AG20443 (cell line): ENCODE measurements at places on chromosomes 1 and 21.
A peak's percentile ranks its signal among the peaks of the same experiment; 100 is the strongest.

DNA sequence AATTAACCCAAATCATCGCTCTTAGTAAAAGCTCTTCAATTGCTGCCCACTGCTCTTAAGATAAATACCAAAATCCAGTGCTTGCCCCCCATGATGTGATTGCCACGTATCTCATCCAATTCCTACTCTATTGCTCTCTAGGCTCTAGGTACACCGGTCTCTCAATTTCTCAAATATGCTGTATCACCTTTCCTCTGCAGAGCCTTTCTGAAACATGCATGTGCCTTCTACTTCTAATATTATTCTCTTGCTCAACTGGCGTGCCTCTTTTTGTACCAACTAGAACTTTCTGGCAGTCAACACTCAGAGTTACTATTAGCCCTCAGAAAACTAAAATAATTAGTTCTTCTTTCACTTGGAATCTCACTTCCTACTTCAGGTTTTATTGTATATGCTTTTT is 111.7 kb upstream of the LBR start:
- DNase-seq = no peak

DNA sequence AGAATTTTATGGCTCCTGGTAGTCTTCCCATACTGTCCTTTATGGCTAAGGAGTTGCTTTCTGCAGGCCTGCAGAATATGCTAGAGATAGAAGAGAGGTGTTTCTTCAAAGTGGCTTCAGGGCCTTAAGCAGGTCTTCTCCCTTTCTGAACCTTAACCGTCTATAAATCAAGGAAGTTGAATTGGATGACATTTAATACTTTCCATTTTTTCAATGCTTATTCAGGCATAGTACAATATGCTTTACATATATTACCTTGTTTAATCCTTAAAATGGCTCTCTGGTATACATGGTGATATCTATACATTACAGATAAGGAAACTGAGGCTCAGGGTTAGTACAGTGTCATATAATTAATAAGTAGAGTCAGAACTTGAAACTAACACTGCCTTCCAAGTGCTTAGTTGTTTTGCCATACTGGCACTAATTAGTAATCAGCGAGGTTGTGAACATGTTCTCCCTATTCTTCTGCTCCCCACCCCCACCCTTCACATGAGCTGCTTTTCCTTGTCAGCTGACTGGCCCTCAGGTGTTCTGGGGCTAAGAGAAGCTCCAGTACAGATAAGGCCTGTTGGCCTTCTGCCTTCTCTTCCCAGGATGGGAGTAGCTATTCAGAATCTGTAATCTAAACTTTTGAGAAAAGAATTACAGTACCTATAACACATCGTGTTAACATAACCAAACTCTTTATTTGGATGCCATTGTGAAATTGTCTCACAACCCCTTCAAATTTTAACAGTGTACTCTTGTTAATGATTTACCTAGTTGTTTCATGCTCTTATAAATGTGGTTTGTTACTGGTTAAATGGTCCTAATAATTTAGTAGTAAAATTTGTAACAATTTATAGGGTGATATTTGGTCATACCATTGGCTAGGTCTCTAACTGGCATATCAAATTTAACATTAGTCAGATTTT is 13.6 kb downstream of the NFYC start:
- no peak for DNase-seq

DNA sequence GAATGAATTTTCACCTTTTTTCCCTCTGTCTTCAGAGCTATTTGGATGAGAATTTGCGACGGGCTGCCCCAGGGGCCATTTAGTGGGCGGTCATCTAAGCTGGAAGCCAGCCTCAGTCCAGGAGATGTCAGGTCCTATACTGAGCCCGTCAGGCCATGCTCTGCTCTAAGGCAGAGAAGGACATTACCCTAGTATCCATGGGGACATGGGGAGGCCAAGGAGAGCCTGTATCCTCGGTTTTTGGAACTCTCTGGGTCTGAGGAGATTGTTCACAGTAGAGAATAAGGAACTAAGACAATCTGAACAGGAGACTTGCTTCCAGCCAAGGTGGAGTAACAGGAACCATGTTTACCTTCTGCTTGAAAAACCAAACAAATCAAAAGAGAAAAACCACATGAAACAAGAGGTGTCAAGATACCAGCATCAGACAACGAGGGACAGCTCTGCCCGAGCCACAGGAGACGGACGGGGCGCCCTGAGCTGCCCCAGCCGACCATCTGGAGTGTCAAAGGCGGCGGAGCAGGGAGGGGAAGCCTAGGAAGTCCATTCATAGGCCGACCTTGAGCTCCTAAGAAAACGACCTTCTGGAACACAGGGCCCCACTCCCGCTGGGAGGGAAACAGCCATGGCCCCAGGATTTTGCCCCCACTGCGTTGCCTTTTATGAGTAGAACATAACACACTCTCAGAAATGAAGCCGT is 20.0 kb upstream of the ADARB1 start:
- no peak for DNase-seq

GRCh38 chr1:65027666-65028358 is 61.5 kb upstream of the JAK1 start:
- DNase-seq = no peak

DNA sequence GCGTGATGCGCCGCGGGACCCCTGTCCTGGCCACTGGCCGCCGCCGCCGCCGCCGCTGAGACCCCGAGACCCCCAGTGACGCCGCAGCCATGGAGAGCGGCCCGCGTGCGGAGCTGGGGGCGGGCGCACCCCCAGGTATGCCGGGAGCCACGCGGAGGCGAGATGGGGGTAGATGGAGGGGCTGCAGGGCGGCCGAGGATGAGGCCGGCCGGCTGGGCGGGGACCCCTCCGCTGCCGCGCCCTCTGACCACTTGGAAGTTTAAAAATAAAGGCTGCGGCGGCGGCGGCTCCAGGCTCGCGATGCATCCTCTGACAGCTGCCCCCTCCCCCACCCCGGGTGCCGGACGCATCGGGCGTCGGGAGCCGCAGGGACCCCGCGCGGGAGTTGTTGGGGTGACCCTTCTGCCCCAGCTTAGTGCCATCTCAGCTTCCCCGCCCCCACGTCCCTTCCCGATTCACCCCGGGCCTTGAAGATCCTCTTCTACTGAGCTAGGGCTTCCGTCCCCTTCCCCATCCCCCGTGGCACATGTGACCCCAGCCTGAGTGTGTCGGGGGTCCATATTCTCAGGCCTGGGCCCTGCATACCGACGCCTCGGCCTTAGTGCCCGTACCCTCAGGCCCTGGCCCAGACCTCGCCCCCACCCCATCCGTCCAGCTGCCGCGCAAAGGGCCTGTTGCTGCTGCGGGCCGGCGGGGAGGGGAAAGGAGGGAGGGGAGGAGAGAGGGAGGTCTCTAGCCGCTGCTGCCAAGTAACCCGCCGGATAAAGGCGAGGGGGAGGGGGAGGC is 562 bp downstream of the MAP7D1 start:
- peak; percentile 50 for DNase-seq

DNA sequence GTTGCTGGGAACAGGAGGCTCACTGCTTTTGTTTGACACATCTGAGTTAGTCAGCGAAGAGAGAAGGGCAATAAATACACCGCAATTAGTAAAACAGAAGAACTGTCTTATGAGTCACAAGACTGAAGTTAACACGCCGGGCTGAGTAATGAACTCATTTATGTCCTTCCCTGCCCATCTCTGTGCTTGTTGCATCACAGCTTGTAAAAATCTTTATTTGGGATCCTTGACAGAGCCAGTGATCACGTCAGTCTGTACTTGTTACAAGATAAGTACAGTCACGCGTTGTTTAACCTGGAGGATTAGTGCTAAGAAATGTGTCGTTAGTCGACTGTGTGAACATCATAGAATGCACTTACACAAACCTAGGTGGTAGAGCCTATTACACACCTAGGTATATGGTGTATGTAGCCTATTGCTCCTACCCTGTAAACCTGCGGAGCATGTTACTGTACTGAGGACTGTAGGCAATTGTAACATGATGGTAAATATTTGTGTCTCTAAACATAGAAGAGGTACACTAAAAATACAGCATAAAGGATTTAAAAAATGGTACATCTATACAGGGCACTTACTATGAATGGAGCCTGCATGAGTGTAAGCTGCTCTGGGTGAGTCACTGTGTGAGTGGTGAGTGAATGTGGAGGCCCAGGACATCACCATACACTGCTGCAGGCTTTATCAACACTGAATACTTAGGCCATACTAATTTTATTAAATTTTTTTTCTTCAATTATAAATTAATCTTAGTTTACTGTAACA is 272.2 kb downstream of the TNR start:
- peak; percentile 14 for DNase-seq

DNA sequence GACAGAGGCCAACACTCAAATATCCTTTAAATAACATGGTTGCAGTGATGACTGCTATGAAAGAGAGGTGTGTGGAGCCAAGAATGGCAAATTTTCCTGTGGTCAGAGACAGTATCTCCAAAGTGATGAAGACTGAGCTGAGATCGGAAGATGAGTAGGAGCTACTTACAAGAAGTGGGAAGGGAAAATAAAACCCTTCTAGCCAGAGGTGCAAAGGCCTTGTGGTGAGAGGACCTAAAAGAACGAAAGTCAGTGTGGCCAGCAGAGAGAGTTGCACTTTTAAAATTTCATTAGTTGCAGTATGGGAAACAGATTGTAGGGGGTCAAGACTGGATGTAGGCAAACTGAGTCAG is 17.8 kb downstream of the SLAMF7 start:
- no peak for DNase-seq

DNA sequence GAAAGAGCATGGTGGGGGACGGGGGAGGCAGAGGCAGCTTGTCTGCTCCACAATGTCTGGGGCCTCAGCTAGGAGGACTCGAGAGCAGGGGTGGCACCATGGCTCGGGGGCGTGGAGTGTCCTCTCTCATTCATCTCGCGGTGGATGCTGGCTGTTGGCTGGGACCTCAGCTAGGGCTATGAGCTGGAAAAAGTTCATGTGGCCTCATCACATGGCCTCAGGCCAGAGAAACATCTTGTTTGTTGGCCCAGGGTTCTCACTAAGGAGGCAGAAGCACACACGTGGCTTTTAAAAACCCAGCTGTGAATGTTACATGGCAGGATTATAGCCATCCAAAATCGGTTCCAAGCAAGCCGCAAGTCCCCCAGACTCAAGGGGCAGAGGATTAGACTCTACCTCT is 6.2 kb upstream of the CENPS start:
- peak; percentile 72 for DNase-seq

DNA sequence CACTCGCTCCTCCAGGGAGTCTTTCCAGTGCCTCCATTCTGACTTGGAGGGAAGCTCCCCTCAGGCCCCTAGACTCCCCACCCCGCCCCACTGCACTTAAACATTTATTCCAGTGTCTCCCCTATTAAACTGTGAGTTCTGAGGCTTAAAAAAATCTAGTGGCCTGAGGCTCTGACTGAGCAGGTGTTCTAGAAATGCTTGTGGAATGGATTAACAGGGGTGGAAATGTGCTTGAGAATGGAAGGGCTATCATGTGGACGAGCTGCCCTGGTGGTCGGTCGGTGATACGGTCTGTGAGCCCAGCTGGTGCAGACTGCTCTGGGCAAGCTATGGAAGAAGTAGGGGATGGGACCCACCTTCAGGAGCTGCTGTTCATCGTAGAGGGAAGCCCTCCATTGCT is 130.2 kb downstream of the PEX14 start:
- no peak for DNase-seq

DNA sequence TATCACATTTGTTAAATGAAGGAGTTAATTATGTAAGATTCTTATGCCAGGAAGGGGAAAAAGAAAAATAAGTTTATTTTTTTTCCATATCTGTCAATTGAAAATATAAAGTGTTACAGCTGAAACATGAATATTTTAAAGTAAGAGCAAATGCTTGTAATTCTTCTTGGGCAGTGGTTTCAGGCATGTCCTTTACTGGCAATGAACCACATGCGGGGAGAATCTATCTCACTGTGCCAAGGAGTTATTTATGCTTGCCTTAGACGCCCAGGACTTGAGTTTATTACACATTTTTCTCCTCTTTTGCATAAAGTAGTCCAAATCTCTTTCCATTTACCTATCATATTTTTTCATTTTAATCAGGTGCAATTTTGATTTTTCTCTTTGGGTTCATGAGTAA is 207.8 kb upstream of the NRIP1 start:
- no peak for DNase-seq

DNA sequence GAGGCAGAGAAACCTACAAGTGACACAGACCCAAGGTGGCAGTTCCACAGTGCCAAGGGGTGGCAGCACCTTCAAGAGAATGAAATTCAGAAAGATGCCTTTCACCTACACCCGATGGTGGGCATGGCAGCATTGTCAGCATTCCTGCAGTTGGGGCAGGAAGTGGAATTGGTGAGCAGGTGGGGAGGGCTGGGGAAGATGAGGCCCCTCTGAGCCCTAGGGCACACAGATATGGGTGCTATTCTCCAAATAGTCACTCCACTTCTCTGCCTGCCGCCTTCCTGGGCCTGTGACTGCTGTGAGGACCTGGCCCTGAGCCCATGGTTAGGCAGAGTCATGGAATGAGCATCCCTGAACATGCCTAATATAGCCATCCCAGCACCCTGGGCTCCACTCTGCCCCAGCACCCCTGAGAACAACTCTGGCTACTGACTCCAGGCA is 8.3 kb downstream of the SHISA4 start:
- DNase-seq = peak; percentile 67

DNA sequence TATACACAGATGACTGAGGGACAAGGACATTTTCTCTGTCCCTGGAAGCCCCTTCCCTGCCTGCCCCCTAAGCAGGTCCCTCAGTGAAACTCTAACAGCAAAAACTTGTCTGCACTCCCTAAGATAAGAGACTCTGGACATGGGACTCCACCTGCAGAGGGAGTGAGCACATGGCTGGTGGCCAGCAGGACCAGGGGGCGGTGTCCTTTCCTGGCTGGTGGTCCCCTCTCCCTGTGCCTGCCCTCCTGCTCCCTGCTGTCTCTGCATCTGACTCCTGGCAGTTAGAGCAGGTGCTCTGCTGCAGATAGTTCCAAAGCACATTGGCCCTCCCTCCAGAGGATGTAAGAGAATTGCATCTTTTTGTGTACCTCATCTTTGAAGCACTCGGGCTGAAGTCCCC is 215.5 kb downstream of the GRIK3 start:
- DNase-seq = no peak
